Bronchus fibroblast of lung (primary cell): ENCODE measurements at places on chromosomes 7 and 10. TPM values are rescaled to one million over a fixed set of nuclear protein-coding genes. Genes with fewer than 3 reads are reported as not detected.

The ARHGAP22 gene
- total RNA-seq: 28.9 and 32.4 TPM in 2 replicates

The C10orf67 gene
- total RNA-seq: under 0.01 TPM in 1 of 2 replicates, not detected in the other

The AKR1C8 gene
- total RNA-seq: not detected in 2 replicates

The C10orf105 gene
- not detected in 2 replicates for total RNA-seq

The CRYGN gene
- not detected in 2 replicates for total RNA-seq

The ATRNL1 gene
- total RNA-seq: 1.0 and 1.6 TPM in 2 replicates

The EN2 gene
- total RNA-seq: not detected in 2 replicates
